ENCODE measurements at places on chromosomes 2 and 18.

GRCh38 chr18:34991561-34991960 lies 49.7 kb upstream of the MAPRE2 start:
- DNase-seq = no peak

DNA sequence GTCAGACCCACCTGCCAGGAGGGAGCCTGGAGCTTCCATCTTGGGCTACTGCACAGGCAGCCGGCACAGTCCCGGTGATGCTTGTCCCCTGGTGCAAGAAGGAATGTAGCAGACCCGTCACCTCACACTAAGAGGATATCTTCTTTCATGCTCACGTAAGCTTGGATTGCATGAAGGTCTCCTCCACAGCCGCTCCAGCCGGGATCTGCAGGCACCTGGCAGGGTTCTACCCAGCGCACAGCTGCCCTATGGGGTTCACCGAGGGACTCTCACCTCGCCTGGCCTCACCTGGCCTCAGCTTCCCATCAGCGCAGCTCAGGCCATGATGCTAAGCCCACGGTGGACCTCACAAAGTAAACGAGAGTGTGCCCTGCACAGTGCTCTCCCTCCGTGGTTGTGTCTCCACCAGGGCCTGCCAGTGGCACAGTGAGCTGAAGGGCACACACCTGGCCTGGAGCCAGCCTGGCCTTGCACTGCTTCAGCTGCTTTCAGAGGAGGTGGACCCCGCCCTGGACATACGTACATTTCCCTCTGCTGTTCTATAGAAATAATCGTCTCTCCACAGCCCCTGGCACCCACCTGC lies 239.1 kb downstream of the SEPTIN10 start:
- no peak for DNase-seq

DNA sequence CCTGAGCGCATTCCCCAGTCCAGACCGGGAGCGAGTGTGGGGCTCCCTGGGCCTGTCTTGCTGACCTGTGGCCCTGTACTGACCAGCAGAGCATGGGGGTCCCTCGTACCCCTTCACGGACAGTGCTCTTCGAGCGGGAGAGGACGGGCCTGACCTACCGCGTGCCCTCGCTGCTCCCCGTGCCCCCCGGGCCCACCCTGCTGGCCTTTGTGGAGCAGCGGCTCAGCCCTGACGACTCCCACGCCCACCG lies 5.3 kb downstream of the NEU4 start:
- DNase-seq = no peak

- peak; percentile 57 for DNase-seq
These were observed 118.3 kb downstream of the FMNL2 start for GRCh38 chr2:152453129-152453911.

GRCh38 chr2:196914867-196915460 lies 11.5 kb downstream of the PGAP1 start:
- DNase-seq = no peak

DNA sequence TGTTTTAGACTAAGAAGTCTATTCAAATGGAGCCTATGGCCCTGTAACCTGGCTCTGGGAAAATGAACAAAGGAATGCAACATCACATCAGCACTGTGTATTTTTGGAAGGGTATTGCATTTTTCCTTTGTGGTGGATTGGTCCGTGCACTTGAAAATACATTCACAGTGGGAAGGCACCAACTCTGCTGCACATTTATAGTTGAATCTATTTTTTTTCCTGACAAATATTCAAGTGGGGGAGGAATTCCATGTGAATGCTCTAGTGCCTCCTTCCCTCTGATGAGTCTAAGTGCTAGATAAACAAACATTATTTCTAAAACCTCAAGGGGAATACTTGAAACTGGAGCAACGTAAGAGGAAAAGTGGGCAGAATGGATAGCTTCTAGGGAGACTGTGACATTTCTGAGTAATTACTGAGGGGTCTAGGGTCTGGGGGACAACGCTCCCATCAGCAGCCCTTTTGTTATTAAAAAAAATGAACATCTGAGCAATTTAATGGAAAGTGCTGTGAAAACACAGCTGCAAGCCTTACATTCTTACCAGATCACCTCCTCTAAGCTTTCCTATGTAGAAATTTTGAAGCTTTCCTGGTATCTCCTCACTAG lies 208.2 kb downstream of the SLC8A1 start:
- no peak for DNase-seq

DNA sequence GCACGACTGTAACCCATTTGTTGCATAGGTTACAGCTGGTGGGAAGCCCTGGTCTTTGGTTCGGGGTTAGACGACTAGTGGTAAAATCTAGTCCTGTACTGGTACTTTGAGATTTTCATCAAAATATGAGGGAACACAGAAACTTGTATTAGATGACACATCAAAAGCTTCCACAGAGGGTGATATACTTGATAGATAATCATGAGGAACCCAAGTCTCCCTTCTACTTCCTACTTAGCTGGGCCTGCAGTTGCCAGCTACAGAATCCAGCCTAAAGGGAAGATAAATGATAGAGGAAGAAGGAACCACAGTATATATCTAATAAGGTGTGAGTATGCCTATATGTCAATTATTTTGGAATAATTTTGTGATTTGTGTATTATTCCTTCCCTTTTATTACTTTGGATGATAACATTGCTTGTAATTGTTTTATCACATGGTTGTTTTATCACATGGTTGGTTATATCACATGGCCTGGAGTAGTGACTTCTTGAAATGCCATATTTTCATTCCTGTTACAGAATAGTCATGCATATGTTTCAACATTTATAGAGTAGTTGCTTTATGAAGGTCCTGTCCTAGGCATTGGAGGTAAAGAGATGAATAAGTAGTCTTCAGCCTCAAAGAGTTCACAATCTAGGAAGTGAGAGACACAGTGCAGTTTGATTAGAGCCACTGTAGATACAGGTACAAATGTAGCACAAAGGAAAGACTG lies 2.9 kb downstream of the AGPS start:
- DNase-seq = no peak

DNA sequence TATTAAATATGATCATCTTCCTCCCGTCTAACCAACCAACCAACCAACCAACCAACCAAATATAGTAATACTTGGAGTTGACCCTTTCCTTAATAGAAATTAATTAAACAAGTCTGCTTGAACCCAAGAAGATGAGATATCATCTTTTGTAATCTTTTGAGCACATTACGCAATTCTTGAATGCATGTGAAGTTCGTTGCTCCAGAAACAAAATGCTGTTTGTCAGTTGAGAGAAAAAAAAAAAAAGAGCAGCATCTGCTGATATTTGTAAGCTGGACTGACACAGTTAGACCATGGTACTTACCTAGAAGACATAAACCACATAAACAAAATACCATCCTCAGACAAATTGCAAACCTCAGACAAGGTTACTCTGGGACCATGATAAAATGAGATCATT lies 9.2 kb upstream of the SERPINB2 start:
- no peak for DNase-seq

DNA sequence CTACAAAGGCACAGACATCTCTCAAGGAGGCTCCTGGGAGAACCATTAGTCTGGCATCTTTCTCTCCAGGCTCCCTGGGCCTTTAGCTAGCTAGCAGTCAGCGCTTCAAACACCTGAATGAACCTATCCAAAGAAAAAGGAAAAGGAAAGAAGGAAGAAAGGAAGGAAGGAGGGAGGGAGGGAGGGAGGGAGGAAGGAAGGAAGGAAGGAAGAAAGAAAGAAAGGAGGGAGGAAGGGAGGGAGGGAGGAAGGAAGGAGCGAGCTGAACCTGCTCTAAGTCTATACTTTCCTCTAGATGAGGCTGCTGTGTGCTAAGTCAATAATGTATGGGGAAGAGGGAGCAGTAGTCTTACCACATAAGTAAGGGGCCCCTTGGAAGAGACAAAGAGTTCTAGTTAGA lies 5.1 kb upstream of the BCL11A start:
- DNase-seq = no peak

- DNase-seq = no peak
These were observed 16.2 kb upstream of the RHOB start for GRCh38 chr2:20430461-20431300.

DNA sequence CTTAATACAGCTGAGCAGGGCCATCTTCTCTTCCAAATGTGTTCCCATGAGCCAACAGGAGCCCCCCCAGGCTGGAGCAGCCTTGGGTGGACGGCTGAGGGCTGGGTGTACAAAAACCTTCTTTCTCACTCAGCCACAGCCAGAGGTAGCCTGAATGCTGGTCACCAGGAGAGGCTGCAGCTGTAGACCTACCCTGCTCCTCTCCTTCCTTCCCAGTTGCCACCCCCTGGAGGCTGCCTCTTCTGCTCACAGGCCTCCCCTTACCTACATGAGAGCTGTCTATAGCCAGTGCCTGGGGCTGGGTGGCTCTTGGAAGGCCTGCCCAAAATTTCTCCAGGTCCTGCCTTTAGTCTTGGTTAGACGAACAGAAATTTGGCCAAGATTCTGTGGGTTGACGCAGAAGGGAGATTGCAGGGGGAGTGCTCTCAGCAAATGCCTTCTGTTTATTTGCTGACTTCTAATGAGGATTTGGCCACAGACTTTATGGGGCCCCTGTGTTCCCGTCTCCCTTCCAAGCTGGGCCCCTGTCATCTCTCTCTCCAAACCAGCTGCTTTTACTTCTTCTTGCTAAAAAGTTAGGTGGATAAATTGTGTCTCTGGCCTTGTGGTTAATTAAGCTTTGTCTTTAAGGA lies 18.3 kb downstream of the CELF4 start:
- DNase-seq = no peak

- no peak for DNase-seq
These were observed 93.1 kb downstream of the LRP1B start for GRCh38 chr2:142037744-142038143.

- DNase-seq = no peak
These were observed 66.4 kb upstream of the EPAS1 start for GRCh38 chr2:46230677-46231425.

DNA sequence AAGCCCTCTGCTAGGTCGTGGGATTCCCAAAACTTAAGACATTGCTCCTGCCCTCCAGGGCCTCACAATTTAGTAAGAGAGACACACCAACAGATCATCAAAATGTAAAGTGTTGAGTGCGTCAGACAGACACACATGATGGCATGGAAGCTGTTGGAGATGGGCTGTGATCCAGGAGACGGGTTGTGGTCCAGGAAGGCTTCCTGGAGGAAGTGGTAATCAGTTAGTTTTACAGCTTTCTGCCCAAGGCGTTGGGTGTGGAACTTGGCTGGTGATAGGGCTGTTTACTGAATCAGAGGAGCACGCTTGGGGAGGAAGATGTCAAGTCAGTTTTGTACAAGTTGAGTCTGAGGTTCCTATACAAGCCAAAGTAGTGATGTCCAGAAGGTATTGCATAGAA lies 24.0 kb upstream of the GLI2 start:
- DNase-seq = no peak

DNA sequence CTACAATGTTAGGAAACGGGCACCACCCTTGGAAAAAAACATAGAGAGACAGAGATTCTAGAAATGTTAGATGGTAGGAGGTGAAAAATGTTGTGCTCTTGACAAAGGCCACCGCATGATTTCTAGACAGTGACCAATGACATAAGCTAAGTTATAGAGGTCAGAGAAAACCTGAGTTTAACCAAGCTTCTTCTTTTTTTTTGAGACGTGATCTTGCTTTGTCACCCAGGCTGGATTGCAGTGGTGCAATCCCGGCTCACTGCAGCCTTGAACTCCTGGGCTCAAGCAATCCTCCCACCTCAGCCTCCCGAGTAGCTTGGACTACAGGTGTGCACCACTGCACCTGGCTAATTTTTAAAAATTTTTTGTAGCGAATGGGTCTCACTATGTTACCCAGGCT lies 13.0 kb downstream of the FER1L5 start:
- no peak for DNase-seq

DNA sequence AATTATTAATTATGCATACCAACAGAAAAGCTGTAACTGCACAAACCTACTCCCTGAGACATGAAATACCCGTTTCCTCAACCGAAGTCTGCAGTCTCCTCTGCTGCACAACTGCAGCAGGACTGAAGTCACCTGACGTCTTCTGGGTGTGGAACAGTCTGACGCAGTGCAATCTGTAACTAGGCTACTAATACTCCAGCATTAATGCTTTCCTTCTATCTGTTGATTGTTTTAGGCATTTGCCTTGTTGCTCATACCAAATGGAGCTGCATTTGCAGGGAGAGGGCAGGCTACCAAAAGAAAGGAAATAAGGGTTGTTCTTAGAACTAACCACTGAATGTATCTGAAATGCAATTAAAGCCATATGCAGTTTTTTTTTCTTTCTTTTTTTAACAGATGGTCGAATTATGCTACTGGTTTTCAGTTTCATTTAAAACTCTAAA lies 40.1 kb downstream of the RTN4 start:
- no peak for DNase-seq

DNA sequence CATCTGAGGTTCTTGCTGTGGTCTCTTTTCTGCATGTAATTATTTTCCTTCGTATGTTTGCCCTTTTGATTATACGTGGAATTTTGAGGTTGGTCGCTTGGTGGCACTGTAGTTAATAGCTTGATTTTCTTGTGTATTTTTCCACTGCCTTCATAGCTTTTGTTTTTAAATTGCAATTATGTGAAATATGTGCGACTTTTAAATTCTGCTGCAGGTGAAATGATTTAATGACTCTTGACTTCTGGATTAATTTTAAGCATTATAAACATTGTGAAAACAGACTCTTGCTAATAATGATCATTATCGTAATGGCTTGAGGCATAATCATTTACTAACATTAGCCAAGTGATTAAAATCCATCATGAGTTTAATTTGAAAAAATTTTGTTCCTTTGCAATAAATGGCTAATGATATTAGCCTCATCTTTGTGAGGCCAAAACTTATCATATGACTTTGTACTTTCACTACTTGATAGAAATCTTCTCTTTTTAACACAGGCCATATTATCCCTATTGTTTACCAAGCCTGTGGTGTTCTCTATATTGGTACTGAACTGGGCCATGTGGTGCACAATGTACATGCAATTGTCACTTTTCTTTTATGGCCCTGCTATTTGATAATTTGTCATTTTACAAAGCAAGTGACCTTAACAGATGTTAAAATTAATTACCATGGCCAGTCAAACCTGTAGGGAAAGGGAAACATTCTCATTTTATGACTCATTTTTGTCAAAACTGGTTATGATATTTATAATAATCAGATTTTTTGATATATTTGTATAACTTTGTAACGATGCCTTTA lies 62.8 kb upstream of the NEUROD1 start:
- no peak for DNase-seq

DNA sequence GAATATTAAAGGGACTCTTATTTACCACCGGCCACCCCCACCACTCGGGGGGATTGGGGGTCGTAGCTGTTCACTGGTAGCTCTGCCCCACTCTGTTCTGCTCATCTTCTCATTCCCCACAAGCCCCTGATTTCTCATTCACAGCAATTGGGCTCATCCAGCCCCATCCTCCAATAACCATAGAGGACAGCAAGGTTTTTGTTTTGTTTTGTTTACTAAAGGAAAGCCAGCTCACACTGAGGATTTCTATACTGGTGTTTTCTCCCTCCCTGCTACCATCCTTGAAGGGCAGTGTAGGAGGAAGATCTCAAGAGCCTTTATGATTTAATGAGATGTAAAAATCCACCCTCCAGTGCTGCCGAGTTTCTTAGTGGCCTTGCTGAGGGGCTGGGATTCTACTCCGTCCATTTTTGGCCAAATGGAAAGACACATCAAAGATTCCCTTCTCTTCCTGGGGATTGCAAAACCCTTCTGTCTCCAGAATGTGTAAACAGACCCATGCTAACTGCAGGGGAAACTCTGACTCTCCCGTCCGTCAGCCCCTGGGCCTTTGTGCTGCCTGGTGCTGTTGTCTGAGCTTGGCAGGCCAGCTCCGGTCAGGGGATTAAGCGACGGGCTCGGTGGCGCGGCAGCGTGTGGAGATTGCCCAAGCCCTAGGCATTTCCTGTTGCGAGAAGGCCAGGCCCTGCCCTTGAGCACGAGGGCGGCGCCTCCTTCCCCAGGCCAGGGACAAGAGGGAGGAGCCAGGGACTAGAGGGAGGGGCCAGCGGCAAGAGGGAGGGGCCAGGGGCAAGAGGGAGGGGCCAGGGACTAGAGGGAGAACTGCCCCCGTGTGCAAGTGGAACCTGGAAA lies 165.0 kb downstream of the ANTXR1 start:
- DNase-seq = peak; percentile 97

Measured in NT2/D1 (cell line).